ENCODE measurements at places on chromosomes 3 and 15.

- no peak for DNase-seq
These were observed 65.3 kb downstream of the EPHB3 start for GRCh38 chr3:184626923-184627322.

- no peak for DNase-seq
These were observed 12.0 kb downstream of the NFKBIZ start for GRCh38 chr3:101861212-101861788.

DNA sequence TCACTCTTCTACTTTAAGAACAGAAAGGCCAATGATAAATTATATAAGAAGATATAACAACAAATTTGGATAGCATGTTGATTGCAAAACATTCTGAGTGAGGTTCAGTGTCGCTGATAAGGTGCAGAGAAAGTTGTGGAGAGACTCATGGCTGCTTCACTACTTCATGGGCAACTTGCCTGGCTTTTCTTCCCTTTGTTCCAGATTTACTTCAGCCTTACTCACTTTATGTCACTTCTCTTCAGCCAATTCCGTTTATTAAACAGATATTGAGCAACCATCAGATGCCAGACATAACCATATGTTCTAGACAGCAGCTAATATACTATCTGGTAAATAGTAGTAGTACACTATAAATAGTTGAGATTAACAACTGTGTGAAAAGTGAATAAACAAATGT, 150.0 kb upstream of the CHL1 start:
- no peak for DNase-seq

DNA sequence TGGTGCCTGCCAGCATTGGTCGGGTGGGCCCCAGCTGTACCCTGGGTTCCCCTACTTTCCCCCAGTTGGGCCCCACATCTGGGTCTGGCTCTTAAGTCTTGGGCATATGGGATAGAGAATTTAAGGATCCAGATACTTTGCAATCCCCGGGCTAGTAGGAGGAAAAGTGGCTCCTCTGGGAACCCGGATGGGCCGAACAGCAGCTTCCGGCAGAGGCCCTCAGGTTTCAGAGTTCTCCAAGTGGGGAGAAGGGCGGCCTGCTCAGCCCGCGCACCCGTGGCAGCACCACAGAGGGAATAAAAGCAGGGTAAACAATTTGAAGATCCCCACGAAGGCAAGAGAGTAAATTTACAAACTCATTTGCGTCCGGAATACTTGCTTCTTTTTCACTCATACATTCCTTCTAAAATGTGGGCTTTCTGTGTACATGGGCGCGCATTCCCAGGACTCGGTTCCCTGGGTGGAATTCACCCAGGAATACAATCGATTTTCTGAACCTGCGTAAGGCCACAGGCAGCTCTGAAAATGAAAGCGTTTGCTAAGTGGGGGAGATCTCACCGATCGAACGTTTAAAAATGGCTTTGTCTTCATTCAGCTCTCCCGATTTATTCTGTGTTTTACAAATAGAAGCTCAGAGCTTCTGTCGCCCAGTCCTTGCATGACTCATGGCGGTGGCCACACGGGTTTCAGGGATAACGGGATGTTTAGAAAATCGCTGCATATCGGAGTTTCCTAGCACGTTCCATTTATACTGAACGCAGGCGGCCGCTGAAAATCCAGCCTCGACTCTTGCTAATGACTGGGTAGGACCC, 74.0 kb upstream of the POLG start:
- no peak for DNase-seq

DNA sequence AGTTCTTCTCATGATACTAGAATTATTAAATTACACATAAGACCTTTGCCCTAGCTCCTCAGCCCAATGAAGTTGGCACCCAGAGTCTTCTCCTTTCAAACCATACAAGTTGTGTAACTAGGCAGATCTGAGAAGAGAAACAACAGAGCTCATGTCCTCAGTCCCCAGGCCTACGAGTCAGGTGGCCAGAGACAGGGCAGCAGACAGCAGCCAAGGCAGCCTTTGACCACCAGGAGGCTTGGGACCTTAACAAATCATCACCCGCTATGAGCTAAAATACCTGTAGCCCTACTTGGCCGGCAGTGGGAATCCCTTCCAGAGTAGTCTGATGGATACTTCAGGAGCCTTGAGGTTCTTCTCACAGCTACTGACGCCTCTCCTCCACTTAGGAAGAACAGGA, 18.3 kb downstream of the STIMATE start:
- no peak for DNase-seq

- DNase-seq: no peak
These were observed 30.0 kb downstream of the RNF111 start for GRCh38 chr15:59017449-59017848.

DNA sequence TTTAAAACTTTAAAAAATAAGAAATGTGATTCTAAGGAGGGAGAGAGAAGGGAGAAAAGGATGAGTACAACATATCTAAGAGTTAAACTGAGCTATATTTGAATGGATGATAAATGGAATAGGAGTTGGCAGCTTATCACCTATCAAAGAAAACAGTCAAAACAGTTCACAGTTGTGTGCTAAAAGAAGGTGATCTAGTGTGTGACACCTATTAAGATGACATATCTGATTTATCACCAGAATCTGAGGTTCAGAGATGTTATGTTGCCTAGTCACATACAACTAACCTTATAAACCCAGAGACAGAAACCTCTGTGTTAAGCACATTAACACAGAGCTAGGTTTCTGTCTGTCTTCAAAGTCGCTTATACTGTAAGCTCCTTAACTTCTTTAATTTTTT, 3.0 kb downstream of the ATP13A3 start:
- DNase-seq: no peak

DNA sequence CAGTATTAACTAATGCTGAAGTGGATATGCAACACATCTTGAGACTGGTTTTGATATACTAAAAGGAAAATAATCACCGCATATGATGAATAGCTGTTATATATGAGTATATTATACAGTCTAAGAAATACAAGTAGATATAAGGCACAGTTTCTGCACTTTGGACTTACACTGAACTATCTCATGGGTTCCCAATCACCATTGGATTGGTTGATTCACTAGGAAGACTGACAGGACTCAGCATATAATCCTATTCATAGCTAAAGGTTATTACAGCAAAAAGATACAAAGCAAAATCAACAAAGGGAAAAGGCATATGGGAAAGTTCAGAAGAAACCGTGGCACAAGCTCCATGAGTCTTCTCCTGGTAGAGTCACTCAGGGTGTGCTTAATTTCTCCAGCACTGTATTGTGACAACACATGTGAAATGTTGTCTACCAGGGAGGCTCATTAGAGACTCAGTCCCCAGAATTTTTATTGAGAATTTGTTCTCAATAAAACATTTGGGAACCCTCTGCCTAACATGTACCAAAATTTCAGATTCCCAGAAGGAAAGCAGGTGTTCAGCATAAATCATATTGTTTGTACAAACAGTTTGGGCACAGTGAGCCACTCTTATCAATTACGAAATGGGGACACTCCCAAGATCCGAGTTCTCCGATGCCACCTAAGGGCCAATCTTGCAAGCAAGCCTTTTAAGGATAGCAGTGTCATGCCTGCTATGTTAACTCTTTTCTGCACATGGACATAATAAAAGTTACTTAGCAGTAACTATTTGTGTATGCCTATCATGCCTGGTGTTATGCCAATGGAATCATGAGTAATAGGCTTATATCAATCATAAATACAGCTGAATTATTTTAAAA, 26.8 kb downstream of the CMC1 start:
- DNase-seq: no peak

DNA sequence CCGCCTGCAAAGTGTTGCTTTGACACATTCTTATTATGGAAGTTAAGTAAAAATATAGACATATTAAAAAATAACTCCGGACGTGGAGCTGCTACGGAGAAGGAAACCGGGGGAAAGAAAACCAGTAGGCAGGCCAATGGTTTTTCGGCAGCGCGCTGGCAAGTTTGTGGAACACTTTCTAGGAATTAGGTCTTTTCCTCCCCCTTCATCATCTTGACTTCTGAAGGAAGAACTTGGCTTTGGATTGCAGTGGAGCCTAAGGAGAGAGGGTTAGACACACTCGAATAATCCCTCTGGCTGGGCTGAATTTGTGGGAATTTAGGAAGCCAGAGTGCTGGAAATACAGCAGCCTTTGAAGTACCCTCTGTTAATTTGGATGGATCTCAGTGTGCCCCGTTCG, 317 bp downstream of the ROBO2 start:
- DNase-seq: no peak

DNA sequence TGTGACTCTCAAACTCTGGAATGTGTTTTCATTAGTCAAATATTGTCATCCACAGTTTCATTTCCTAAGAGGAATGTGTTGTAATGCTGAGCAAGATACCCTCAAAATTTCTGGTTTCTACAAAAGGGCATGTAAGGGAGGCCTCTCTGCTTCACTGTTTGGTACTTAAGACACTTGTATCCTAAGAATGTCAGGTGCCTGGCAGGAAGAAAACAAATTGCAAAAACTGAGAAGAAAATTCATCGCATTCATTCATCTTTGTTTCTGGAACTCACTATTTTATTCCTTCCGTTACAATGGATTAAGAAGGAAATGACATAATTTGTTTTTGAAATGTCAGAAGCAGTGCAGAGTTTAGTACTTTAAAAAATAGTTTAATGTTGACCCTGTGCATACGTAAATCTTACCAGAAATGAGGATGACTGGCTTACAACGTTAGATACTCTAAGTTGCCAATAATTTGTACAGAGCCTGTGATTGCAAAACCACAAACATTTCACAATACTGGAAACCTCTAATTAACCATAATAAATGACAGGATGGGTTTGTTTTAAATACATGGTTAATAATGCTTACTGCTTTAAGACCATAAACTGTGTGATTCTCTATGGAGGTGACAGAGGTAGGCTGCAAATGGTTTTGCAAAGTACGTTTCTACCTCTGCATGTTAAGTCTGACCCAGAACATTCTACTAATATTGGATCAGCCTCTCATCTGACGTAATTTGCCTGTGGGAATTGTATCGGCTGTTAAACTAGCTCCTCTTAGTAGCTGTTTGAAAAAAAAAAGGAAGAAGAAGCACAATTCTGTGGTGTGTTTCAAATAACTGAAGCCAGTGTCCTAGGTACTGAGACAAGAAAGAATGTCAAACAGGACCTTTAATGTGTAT, 477.8 kb downstream of the RBMS3 start:
- DNase-seq: no peak

DNA sequence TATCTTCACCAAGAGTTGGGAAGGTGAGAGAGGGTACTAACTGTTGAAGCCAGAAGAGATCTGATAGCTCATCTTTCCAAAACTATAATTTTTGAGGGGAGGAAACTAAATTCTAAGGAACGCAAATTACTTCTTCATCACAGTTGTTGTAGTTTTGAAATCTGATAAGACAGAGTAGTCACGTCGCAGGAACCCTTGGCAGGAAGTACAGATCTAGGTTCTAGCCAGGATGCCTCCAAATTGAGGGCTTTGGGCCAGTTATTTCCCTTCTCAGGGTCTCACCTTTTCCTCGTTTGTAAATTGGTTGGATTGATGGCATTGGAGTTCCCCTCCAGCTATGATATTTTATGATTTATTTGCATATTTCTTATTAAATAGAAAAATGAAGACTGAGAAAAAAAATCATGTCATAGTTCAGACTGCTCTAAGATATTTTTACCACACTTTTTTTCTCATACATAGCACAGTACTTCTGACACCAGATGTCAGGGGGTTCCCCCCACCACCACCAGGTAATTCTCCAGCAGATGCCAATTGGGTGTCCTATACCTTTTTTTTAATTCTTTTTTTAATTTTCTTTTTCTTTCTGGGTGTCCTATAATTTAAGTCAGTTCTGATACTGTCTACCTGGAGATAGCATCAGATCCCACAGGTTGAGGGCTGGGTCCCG, 32.3 kb upstream of the APH1B start:
- no peak for DNase-seq

GRCh38 chr15:73924171-73924921, 1.9 kb upstream of the LOXL1 start:
- no peak for DNase-seq

- DNase-seq: no peak
These were observed 314.1 kb downstream of the NLGN1 start for GRCh38 chr3:173711619-173712018.

DNA sequence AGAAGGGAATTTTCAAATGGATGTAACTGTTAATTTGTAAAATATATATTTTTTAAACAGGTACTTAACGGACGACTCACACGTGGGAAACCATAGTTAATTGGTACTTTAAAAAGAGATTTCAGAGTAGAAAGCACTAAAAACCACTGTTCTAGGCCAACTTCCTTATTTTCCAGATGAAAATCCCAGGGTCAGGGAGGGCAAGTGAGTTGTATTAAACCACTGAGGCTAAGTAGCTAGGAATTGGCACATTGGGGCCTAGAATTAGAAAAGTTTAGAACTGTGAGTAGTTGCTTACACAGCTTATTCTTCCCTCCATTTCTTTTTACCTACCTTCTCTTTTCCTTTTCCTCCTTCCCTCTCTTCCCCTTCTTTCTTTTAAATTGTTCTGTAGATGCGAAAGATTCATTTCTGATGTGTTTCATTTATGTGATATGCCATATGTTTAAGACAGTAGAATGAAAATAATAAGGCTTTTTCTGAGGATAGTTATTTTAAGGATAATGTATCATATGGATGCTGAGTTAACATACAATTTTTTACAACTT, 4.1 kb upstream of the UTS2B start:
- DNase-seq: no peak

DNA sequence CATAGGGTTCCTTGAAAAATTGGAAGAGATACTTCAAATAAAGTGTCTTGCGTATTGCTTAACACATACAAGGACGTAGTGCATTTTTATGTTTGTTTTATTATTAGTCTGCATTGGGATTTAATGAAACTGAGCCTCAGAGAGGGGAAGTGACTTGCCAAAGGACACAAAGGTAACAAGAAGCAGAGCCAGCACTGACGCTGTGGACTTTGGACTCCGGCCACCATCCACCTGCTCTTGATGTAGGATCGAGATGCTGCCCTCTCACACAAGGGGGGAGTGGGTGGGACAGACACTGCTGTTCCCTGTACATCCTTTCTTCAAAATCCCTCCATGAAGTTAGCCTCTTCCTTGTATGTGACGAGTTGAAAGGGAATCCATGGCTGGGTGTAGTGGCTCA, 435.4 kb upstream of the RGMA start:
- DNase-seq: no peak

- no peak for DNase-seq
These were observed 333.8 kb downstream of the PDCD6IP start for GRCh38 chr3:34132069-34132692.

DNA sequence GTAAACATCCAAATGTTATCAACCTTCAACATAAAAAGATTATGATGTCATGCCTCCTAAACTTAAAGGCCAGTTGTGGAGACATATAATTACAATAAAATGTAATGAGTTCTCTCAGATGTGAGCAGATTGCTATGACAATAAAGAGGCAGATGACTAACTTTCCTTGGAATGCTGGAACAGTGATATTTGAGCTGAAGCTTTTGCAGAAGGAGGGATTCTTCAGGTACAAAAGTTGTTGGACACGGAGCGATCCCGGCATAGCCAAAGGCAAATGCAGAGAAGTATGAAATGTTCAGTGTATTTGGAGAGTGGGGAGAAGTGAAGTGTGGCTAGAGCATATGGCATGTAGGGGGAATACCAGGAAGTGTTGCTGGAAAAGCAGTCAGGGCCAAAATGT, 520.1 kb downstream of the FGF12 start:
- DNase-seq: no peak

Measured in stimulated activated CD4-positive, alpha-beta T cell treated with anti-CD3 and anti-CD28 coated beads, Interleukin-1b, Interleukin-23, amount 100 ng/mL, for 24 hours (primary cell).